CD4-positive, alpha-beta T cell treated with Interleukin-6 at 100 ng/mL for 8 hours (primary cell): ENCODE measurements at places on chromosomes 5 and 9.

GRCh38 chr5:167642779-167643517 lies 648.5 kb upstream of the WWC1 start:
- no peak for DNase-seq

DNA sequence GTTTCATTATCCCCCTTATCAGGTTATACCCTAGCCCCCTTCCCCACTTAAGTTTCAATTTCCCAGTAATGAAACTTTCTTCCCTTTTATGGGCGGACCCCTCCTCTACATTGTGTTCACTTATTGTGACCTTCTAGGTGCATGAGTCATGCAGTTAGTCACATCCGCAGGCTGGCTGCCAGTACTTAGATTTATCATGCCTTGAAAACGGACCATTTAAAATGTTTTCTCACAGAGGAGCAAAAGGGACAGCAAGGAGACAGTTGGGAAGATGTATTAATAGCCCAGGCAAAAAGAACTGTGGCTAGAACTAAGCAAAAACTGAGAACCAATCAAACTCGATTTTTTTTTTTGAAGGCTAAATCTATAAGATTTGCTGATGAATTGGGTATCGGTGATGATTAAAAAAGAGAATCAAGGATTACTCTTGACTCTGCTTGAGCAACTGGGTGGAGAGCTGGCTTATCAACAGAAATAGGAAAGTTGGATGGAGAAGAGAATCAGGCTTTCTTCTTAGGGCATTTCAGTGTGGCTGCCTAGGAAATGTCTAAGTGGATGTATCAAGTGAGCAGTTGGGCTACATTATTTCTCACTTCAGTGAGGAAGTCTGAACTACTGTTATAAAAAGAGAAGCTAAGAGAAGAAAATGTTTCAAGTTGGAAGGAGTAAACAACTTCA lies 615.0 kb downstream of the HINT1 start:
- no peak for DNase-seq

DNA sequence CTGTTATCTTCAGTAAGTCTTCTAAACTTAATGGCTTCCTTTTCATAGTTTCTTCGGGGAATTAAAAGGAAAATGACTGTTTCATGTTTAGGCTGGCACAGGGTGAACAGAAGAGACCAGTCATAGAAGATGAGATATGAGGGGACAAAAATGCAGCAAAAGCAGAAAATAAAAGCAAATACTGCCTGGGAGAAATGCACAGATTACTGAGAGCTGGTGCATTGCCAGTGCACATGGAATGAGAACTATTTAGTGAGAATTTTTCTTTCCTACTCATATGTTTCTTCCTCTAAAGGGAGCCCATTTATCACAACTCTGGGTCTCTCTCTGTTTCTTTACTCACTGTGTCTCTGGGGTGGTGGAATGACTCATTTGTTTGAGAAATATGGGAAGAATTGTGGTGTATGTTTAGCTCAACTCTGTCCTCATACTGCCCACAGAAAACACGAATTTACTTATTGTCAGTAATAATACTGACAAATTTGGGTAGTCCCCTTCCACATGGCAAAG lies 25.9 kb upstream of the ANKRD55 start:
- DNase-seq: no peak

DNA sequence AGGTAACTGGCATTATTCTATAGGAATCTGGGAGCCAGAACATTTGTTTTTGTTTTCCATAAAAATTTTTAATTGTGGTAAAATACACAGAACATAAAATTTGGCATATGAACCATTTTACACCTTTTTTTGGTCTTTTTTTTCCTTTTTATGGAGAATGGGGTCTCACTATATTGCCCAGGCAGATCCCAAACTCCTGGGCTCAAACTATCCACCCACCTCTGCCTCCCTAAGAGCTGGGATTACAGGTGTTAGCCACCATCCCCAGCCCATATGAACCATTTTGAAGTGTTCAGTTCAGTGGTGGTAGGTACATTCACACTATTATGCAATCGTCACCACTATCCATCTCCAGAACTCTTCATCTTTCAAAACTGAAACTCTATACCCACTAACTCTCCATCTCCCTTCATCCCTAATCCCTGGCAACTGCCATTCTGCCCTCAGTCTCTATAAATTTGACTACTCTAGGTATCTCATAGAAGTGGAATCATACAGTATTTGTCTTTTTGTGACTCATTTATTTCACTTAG lies 13.4 kb downstream of the ZMAT2 start:
- no peak for DNase-seq

DNA sequence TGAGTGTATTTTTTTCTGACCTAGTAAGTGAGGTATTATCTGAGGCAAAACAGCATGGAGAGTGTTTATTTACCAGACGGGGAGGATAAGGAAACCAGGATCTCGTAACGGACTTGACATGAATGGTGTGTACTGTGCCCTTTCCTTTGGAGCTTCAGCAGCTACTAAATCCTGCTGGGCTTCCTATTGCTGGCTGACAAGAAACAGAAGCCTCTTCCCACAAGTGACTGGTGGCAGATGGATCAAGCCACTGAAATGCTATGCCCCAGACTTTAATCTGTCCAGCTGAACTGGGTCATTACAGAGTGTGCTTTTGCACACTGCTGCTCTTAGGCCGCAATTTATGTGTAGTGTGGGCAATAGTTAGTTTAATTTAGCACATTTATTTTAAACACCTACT lies 162.7 kb upstream of the MRPS30 start:
- no peak for DNase-seq

DNA sequence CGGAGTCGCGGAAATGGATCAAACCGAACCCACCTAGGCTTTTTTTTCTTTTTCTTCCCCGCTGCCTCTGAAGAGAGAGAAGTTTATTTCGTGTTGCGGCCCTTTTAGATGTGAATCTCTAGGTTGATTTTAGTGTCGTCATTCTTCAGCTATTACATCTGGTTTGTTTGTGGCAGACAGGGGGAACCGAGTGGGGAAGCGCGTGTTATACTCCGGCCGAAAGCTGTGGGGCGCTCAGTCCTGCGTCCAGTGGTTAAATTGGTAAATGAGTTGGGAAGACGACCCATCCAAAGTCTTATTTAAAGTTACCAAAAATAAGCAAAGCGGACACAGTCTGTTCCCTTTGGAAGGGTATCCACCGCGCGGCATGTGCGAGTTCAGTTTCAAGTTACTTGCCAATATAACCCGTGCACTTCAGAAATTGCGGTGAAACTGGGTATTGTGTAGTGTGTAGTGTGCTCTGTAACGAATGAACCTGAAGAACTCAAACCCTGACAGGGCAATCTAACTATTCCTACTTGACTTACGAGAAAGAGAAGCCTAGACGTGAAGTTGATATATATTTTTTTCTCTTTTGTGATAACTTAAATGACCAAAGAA lies 1.3 kb downstream of the MAN2A1 start:
- peak; percentile 64 for DNase-seq

DNA sequence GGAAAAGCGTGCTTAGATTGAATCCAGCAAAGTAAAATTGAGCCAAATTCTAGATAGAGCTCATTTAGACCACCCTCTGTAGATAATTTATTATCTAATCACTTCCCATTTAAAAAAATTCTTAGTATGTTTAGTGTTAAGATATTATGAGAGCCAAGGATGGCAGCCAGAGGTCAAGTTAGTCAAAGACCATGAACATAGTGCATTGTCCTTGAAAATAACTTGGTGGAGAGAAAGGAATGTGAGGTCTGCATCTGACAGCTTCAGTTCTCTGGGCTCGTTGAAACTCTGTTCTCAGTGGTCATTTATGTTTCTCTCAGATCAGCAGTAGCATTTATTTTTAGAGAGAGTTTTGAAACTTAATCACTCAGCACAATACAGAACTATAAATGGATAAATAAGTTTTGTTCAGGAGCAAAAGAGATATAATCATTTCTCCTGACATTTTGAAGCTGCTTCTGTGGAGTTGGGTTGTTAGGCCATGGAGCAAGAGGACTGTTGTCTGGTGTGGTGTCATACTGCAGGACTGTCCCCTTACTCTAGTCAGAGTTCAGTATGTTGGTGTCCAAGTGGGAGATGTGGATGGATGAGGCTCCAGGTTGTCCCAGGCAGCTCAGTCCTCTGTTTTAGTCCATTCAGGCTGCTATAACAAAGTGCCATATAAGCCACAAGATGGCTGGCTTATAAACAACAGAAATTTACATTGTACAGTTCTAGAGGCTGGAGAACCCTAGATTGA lies 337.7 kb downstream of the FBXL7 start:
- DNase-seq: no peak

DNA sequence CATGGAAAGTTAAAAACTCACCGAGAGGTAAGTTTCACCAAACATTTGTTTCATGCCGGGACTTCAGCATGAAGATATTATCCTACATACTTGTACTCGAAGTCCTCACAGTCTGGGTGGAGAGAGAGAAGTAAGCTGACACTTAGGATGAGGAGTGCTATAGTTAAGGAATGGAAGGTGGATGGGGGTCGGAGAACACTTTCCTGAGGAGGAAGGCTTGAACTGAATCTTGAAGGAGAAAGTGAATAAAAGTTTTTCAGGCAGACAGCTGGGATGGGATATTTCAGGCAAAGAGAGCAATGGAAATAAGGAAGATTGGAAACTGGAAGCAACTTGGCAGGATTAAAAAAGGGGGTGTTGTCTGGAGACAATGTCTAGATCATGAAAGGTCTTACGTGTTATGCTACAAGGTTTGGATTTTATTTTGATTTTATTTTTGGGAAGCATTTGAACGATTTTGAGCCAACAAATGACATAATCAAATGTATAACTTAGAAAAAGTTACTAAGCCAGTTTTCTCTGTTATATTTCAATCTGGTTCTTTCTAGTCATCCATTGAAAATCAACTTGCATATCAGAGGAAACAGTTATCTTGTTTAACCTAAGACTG lies 167.1 kb downstream of the PAM start:
- no peak for DNase-seq

DNA sequence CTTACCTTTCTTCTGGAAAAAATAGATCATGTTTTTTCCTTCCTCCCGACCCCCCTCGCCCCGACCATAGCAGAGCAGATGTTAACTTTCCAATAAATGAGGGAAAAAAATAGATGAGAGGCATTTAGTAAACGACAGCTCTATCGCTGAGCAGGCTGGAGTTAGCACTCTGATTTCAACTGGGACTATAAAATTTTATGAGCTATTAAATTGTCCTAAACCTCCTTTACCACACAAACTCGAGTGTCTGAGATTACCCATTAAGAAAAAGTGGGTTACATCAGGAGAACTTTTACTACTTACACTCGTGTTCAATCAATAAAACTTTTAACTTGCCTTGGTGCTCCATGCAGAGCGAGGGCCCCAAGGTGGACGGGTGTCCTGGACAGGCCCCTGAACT lies 59.8 kb upstream of the RNU6ATAC start:
- no peak for DNase-seq

- no peak for DNase-seq
Observed at GRCh38 chr9:124257844-124258606, at the start of gene NEK6. NEK6 (plus strand) TSS chr9:124257949; CDS start chr9:124301965, 44,016 bp downstream.

DNA sequence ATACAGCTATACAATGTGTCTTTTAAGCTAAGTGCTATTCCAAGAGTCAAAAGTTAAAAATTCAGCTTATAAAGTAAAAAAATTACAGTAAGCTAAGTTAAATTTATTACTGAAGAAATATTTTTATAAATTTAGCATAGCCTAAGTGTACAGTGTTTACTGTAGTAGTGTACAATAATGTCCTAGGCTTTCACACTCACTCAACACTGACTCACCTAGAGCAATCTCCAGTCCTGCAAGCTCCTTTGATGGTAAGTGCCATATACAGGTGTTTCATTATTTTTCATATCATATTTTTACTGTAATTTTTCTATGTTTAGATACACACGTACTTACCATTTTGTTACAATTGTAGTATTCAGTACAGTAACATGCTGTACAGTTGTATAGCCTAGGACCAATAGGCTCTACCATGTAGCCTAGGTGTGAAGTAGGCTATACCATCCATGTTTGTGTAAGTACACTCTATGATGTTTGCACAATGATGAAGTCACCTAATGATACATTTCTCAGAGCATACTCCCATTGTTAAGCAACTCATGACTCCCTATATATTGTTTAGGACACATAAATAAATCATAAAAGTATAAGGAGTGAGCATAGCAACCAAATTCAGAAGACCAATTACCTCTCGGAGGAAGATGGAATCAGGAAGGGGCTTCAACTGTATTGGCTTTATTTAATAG lies 165.1 kb upstream of the SLC30A5 start:
- DNase-seq: no peak

DNA sequence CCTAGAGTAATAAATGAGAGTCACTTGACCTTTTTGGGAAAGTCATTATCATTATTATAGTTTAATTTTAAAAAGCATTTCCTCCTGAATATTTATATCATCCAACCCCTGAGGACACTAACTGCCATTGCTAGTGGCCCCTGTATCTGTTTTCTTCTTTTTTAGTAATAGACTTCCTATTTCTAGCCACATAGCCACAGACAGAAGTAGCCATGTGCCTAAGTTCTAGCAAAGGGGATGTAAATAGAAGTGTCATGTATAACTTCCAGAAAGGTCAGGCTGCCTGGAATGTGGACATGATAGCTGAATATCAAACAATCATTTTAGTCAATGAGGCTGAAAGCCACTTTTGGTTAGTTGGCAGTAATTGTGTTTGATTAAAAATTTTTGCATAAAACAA lies 37.5 kb upstream of the IQGAP2 start:
- DNase-seq: no peak

- DNase-seq: no peak
Observed at GRCh38 chr5:60822285-60822556, 21.8 kb downstream of the ELOVL7 start.

DNA sequence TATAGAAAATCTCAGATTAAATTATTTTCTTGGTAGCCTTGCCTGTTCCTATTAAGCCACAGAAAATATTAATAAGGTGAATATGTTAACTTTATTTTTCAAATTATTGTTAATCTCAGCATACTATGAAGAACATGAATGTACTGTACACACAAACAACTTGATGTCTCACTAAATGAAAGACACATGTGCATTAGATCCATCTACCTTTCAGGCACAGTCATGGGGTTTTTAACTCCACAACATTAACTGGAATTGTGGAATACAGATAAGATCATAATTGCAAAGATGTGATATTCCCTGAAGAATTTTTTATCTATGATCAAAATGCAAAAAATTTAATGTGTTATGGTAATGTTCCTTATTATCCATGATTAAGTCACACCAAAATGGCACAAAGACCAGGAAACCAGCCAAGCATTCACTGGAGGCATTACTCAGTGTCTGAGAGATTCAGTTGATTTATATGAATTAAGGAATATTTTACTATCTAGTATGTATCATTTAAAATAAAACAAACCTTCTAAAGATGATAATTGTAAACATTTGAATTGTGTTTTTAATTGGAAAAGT lies 150.0 kb upstream of the VCAN start:
- DNase-seq: no peak

- no peak for DNase-seq
Observed at GRCh38 chr9:112310826-112311225, 22.6 kb downstream of the PTBP3 start.

GRCh38 chr5:64273276-64273675 lies 107.6 kb downstream of the RNF180 start:
- DNase-seq: no peak

- no peak for DNase-seq
Observed at GRCh38 chr5:143284521-143284920, 119.0 kb downstream of the NR3C1 start.
